ENCODE measurements at places on chromosomes 5 and 9. TPM values are rescaled to one million over a fixed set of nuclear protein-coding genes. Genes with fewer than 3 reads are reported as not detected.

DNA sequence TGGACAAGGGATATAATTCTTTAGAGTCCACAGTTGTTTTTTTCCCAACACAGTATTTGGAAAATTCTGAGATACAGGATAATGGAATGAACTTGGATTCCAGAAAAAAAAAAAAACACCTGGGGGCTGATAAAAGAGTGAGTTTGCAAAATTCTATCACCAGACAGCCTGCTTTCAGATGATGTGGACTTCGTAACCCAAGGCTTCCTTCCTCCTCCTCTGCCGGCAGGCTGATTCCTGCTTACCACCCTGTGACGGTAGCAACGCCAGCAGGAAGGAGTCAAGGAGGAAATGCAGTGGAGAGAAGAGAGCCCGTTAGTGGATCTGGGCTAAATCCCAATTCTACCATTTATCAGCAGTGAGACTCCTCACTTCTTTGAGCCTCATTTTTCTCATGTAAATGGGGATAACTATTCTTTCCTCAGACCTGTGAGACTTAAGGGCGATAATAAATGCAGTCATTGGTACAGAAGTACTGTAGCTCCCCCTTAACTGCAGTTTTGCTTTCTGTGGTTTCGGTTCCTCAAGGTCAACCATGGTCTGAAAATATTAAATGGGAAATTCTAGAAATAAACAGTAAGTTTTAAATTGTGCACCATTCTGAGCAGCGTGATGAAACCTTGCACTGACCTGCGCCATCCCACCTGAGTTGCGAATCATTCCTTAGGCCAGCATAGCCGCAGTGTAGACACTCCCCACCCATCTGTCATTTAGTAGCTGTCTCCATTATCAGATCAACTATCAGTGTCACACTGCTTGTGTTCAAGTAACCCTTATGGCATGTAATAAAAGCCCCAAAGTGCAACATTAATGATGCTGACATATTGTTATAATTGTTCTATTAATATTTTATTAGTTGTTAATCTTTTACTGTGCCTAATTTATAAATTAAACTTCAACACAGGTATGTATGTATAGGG is 71.4 kb downstream of the DCP2 start:
- H3K27ac ChIP-seq: no peak overlapping the region
- H3K4me3 ChIP-seq: peak overlapping the region; percentile 56
- H3K36me3 ChIP-seq: no peaks in the 10 kb centered on the region
- H3K27me3 ChIP-seq: no peaks in the 10 kb centered on the region

GRCh38 chr5:74567411-74567995 is 73.0 kb downstream of the ENC1 start:
- H3K27me3 ChIP-seq: no peaks in the 10 kb centered on the region
- no peaks in the 10 kb centered on the region for H3K36me3 ChIP-seq
- no peaks in the 10 kb centered on the region for H3K4me1 ChIP-seq
- no peak overlapping the region for H3K4me3 ChIP-seq

DNA sequence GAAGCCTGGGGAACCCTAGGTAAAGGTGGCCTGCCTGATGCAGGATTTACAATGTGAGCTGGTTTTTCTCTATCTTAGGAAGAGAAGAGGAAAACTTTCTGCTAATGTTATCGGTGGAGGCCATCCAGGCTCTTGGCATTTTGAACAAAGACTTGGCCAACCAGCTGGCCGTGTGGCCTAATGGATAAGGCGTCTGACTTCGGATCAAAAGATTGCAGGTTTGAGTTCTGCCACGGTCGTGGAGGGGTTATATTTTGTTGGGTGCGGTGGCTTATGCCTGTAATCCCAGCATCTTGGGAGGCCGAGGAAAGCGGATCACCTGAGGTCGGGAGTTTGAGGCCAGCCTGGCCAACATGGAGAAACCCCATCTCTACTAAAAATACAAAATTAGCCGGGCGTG is 9.6 kb downstream of the C9orf152 start:
- H3K36me3 ChIP-seq: no peaks in the 10 kb centered on the region
- DNase-seq: no peak
- no peak overlapping the region for H3K27ac ChIP-seq
- H3K4me3 ChIP-seq: no peak overlapping the region

DNA sequence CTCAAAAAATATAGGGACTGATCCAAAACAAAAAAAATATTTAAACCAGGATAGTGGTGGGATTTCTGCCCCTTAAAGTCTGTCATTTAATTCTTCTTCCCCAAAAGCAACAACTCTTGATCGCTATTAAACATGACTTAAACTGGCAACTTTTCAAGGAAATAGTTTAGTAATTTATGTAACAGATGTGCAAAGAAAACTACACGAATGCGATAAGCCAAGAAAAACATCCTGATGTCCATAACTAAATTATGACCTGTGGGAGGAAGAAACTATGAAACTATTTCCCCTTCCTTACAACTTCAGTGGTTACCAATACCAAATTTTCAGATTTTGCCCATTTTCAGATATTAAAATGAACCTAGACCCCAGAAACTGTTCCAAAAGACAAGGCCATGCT is 31.5 kb downstream of the CLINT1 start:
- H3K4me3 ChIP-seq: no peak overlapping the region
- H3K27ac ChIP-seq: peak overlapping the region; percentile 39
- no peak for DNase-seq
- peaks cover 37% of the 10 kb centered on the region for H3K4me1 ChIP-seq
- peaks cover 4% of the 10 kb centered on the region for H3K36me3 ChIP-seq

- no peaks in the 10 kb centered on the region for H3K36me3 ChIP-seq
- no peaks in the 10 kb centered on the region for H3K27me3 ChIP-seq
- no peaks in the 10 kb centered on the region for H3K4me1 ChIP-seq
- H3K4me3 ChIP-seq: no peak overlapping the region
- DNase-seq: no peak
- no peak overlapping the region for H3K27ac ChIP-seq
Measured at GRCh38 chr9:35464141-35465025, 25.5 kb upstream of the RUSC2 start.

DNA sequence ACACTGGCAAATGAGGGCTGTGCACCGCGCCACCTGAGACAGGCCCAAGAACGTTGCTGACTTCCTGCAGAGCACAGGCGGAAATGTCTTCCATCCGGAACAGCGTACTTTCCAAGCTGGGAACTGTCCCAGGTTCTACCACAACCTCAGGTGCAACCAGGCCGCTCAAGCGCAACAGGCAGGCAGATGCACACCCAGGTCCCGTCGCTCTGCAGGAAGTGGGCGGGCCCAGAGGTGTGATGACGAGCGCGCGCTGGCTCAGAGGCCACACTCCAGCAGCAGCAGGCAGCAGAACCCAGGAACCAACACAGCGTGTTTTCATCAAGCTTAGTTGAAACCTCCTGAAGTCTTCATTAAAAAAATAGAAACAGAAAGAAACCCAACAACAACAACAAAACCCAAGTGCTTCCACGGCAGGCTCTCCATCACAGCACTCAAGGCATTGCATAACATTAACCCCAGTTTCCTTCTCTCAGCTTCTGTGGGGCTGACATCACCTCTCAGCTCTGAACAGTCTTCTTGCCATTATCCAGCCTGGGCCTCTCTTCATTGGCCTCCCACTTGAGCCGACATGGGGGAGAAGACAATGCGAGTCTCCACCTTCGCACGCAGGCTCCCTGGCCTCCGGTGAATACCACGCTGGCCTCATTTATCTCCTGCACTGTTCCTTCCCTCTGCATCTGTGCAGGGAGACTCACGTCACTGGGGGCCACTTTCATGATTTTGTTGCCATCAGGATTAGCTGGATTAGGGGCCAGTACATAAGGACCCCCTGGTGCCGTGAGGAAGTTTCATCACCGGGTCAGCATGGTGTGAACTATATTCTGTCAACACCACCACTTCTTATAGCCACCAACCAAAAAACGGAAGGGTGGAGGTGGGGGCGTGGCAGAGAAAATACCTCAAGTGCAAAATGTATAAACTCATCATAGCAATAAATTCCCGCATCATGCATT is 22.1 kb downstream of the PTCH1 start:
- peaks cover 67% of the 10 kb centered on the region for H3K4me1 ChIP-seq
- no peaks in the 10 kb centered on the region for H3K36me3 ChIP-seq
- H3K27ac ChIP-seq: no peak overlapping the region

DNA sequence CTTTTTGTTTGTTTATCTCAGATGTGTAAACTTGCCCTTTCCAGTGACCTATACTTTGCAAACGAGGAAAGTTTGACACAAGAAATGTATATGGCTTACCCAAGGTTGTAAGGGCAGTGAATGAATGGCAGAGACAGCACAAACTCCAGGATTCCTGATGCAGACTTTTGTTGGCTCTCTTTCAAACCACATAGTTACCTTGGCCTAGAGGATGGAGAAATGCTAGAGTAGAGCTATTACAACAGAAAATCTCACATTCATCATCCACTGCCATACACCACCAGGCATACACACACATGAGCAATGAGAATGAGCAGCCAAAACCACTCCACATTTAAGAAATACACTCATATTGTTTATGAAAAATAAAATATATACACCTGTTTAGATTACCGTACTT is 387.0 kb downstream of the TLR4 start:
- no peak overlapping the region for H3K4me3 ChIP-seq
- no peaks in the 10 kb centered on the region for H3K36me3 ChIP-seq
- no peak overlapping the region for H3K27ac ChIP-seq
- no peak for DNase-seq
- no peaks in the 10 kb centered on the region for H3K4me1 ChIP-seq
- H3K27me3 ChIP-seq: no peaks in the 10 kb centered on the region

GRCh38 chr5:108788142-108788541 is 40.4 kb downstream of the FER start:
- peaks cover 31% of the 10 kb centered on the region for H3K36me3 ChIP-seq
- no peak for DNase-seq
- H3K4me1 ChIP-seq: no peaks in the 10 kb centered on the region
- no peaks in the 10 kb centered on the region for H3K27me3 ChIP-seq
- H3K4me3 ChIP-seq: no peak overlapping the region

GRCh38 chr9:27073841-27074728 is 34.9 kb upstream of the TEK start:
- H3K27ac ChIP-seq: no peak overlapping the region
- no peaks in the 10 kb centered on the region for H3K27me3 ChIP-seq
- no peak overlapping the region for H3K4me3 ChIP-seq
- no peak for DNase-seq

GRCh38 chr5:122195802-122196394 is 66.6 kb downstream of the ZNF474 start:
- no peaks in the 10 kb centered on the region for H3K4me1 ChIP-seq
- H3K4me3 ChIP-seq: no peak overlapping the region

GRCh38 chr9:88342246-88342645 is 46.0 kb upstream of the SPIN1 start:
- no peak overlapping the region for H3K27ac ChIP-seq
- no peaks in the 10 kb centered on the region for H3K36me3 ChIP-seq
- DNase-seq: no peak
- H3K4me1 ChIP-seq: no peaks in the 10 kb centered on the region

DNA sequence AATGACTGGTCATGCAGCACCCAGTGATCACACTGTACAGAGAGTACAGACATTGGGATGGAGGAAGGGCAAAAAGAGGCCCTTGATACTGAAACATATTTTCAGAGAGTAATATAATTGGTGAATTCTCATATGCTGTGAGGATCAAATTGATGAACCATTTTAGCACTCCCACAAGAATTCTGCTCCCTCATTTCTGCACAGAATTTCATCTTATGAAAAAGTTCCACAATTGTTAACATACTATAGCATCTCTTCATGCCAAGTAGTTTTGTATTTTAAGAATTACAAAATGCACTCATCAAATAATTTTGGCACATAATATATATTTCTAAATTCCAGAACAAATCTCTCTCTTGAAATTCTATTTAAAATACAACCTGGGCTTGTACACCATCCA is 351.2 kb downstream of the PDE4D start:
- H3K4me1 ChIP-seq: no peaks in the 10 kb centered on the region
- no peak overlapping the region for H3K27ac ChIP-seq
- no peaks in the 10 kb centered on the region for H3K27me3 ChIP-seq
- DNase-seq: no peak
- H3K36me3 ChIP-seq: no peaks in the 10 kb centered on the region

DNA sequence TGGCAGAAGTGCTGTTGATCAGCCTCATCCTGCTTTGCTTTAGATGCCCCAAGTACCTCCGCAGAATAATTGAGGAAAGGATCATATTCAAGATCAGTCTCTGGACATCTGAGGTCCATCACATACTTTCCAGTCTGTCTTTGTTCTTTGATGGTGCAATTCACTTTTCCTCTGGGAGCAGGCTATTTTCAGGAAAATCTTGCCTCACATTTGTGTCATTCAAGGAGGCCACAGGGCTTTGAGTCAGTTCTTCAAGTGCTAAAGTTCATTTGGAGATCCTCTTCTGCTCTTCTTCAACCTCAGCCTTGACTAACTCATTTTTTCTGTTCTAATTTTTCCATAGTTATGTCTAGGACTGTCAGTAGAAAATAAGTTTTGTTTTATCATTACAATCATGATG is 18.6 kb downstream of the EQTN start:
- no peak for DNase-seq
- no peaks in the 10 kb centered on the region for H3K36me3 ChIP-seq
- H3K4me3 ChIP-seq: no peak overlapping the region
- H3K27me3 ChIP-seq: no peaks in the 10 kb centered on the region

GRCh38 chr9:133740911-133741310 is 2.8 kb upstream of the SARDH start:
- peaks cover 13% of the 10 kb centered on the region for H3K27me3 ChIP-seq
- H3K27ac ChIP-seq: no peak overlapping the region
- no peaks in the 10 kb centered on the region for H3K36me3 ChIP-seq
- DNase-seq: no peak
- no peak overlapping the region for H3K4me3 ChIP-seq

DNA sequence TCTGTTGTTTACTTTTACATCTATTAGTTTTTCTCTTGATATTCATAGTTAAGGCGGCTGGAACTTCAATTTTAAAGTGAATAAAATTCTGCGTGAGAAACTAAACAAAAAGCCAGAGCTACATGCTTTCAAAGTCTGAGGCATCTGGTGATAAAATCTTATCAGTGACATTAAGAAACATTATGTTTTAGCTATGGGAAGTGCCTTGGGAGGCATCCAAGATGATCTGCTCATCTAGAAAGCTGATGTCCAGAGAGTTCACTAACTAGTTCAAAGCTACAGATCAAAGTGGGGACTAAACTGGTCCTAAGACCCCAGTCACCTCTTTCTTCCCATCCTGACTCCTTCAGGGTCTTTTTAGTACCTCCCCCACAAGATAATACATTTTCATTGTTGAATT is 37.2 kb downstream of the MRPS27 start:
- DNase-seq: no peak
- H3K27me3 ChIP-seq: no peaks in the 10 kb centered on the region
- H3K27ac ChIP-seq: peak overlapping the region; percentile 43
- no peaks in the 10 kb centered on the region for H3K36me3 ChIP-seq

Gene PAPPA
- 0.23 TPM for total RNA-seq

Gene ANKRD31
- total RNA-seq: 0.25 TPM

Gene INSL6
- not detected for total RNA-seq

Gene PCDHB5
- total RNA-seq: 0.81 TPM

Gene CCNI2
- total RNA-seq: 1.6 TPM

Gene CFAP77
- total RNA-seq: not detected

Gene UNC5A
- not detected for total RNA-seq

Gene ABO
- 1.1 TPM for total RNA-seq

Gene ZFR
- 74.5 TPM for total RNA-seq

Gene TAF11L5
- not detected for total RNA-seq

Gene C9
- total RNA-seq: not detected

Data from spleen (tissue), 13 donors.